ENCODE measurements at places on chromosomes 2 and 18.
A peak's percentile ranks its signal among the peaks of the same experiment; 100 is the strongest.

DNA sequence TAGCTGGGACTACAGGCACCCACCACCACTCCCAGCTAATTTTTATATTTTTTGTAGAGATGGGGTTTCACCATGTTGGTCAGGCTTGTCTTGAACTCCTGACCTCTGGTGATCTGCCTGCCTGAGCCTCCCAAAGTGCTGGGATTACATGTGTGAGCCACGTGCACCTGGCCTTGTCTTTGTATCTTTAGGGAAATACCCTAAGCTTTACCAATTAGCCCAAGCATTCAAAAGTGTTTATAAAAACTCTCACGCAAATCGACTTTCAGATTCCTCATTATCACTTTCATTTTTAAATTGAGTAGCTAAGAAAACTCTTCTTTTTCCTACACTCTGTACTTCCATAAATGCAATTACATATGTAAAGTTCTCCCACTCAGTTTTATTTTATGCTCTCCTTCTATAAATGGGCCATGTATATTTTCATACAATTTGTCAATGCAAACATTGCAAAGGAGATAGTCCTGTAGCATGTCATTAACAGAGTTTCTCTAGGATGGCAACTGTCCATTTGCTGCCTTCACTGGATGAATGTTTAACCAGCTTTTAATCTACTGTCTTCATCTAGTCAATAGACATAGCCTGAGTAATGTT is 326.2 kb upstream of the LRATD1 start:
- DNase-seq: no peak

DNA sequence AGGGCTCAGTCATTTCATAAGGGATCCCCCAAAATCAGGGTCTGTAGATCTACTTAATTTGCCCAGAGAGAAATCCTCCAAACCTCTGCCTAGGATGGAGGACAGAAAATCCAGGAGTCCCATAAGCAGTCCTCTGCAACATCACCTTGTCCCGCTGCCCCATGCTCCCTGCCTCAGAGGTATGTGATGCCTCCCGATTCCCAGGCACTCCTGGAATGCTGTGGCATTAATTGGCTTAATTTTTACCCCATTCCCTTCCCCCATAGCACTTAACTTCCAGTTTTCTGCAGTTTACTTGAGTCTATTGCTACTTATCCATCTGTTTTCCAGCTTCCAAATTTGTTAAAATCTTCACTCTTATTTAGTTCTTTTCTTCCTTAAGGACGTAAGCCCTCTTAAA is 91.6 kb upstream of the TSPYL6 start:
- DNase-seq: no peak

DNA sequence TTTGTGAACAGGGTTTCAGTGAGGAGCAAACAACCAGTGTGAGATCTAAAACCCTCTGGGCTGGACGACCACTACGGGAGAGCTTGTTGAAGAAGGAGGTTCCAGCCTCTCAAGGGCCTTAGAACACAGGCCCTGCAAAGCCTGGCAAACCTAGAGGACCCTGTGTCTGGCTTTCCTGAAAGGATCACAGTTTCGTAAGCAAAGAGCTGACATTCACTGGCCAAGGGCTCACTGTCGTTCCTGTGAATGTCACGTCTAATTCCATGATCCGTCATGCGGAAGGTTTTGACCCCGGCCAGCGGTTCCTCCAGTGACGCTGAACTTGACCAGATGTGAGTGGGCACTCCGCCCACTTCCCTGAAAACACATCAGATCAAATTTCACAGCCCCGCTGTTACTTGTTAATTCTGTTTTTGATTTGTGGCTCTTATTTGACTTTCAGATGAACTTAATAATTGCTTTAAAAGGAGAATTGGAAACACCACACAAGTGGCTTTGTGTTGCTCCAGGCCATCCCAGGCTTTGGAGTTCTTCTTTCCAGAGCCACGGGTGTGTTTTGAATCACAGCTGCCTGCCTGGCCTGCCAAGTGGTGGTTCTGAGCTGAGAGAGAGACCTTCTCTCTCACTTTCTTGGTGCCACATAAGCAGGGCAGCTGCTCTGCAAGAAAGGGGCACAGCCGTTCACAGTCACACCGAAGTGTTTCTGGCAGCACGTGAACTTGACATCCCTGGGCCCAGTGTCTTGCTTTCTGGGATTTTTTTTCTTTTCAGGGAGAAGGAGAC is 308.4 kb downstream of the NDUFA10 start:
- peak; percentile 80 for DNase-seq

- no peak for DNase-seq
Observed at GRCh38 chr2:60925994-60926740, 44.8 kb downstream of the REL start.

GRCh38 chr2:11132036-11132671 is 23.1 kb upstream of the SLC66A3 start:
- no peak for DNase-seq

DNA sequence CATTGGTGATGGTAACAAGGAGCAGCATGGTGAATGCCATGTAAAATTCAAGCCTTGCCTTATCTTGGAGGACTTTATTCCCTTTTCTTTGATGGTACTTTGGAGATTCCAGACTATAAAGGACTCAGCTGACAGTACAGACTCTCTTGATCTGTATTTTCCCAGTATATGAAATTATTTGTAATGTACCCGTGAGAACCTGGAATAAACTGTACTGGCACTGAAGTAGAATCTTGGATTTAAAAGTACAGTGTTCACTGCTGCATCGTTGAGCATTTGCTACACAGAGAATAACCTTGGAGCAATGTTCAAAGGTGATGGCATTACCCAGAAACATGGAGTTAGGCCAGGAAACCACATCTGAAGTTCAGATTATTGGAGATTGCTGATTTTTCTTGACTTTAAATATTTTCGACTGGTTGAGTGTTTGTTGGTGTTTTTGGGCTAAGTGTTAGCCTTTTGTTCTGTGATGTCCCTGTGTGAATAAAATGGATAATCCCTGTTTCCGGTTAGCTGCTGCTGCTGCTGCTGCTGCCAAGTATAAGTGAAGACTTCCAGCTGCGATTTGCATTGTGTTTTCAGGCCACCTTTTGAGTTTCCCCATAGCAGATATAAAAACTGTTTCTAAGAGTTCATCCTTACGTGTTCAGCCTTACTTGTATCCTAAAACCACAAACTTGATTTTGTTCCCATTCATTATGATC is 122.0 kb downstream of the SPTBN1 start:
- peak; percentile 75 for DNase-seq

Measured in stomach (tissue), 19 donors.